ENCODE measurements at places on chromosomes 6 and 20.

DNA sequence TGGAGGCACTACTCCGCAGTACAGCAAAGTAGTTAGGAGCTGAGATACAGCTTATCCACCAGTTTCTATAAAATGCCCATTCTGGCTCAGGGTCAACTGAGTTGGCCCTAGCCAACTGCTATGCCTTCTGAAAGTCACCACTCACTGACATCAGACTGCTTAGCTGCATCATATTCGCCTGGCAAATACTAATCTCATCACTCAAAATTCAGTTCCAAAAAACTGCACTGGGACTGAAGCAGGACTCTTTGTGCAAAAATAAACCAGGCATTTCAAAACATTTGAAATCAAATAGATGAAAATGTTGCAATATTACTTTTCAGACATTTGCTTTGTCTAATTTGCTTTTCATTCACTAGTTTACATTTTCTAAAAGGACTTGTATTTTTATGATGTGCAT, 230.0 kb downstream of the ALDH8A1 start:
- no peak for DNase-seq

DNA sequence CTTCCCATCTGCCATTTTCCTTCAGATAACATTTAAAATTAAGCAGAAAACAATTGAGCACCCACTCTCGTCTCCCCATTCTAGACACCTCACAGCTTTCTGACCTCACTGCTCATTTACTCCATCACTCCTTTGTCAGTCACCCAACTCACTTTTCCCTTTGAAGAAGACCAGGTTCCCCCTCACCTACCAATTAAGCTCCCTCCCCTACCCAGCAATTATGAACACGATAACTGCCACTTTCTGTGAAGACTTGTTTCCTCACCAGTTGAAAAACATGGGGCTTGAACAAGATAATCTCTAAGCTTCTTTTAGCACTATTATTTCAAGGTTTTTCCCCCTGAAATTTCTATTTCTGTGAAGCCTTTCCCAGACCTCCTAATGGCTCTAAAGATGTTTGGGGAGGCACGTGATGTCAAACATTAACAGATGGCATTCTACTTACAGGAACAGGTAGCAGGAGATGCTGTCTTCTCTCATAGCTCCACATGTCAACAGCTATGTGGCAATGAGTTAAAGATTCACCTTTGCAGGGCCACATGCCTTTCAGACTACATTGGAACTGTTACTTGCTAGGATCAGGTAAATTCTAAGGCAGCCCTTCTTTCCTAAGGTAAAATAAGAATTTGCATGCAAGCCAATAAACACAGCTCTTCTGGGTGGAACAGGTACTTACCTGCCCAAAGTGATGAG, 24.8 kb upstream of the SLA2 start:
- no peak for DNase-seq

DNA sequence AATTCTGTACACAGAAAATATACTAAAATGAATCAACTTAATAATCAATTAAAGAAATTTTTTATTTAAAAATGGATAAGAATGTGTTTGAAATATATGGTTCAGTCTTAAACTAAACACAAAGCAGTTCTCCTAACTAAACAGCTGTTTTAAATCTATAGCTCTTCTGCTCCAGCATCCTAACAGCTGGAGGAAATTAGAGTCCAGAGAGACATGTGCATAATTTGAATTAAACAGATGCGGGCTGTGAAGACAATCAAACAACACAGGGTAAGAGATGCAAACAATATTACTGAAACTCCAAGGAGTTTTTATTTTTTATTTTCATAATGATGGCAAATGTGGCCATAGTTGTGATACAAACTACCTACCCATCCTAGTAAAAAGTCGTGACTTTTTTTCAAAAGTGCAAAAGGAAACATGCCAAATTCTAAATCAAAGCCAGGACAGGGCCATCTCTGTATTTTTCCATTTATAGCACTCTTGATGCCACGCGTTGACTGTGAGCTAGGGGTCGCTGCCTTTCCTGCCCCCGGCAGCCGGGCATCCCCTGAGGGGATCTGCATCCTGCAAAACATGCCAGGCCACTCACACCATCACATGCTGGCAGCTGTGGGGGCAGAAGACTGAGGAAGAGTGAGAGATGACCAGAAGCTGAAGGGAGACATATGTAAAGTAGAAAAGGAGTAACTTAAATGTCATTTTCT, 310.6 kb downstream of the PRKN start:
- peak; percentile 3 for DNase-seq

GRCh38 chr6:108421366-108421765, 126.5 kb downstream of the AFG1L start:
- DNase-seq = no peak

GRCh38 chr6:155143029-155143577, 120.7 kb upstream of the CLDN20 start:
- no peak for DNase-seq

DNA sequence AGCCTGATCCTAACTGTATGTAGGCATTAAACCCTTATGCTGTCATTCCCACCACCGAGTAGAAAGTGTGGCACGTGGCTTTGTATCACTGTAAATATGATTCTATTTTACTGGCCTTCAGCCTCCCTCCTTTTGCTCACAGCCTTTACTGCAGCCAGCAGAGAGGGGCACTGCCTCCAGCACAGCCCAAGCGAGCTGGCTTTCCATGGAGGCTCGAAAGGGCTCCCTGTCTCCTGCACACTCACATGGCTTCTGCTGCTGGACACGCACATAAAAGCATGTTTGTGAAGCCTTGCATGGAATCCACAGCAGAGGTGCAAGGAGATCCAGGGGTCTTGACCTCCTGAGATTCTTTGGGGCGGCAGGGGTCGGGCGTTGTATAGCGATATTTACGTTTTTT, 51.3 kb downstream of the RNASET2 start:
- no peak for DNase-seq

- DNase-seq = no peak
Observed at GRCh38 chr6:79426625-79427278, 110.5 kb downstream of the LCA5 start.

- no peak for DNase-seq
Observed at GRCh38 chr20:41086402-41087324, 50.7 kb upstream of the PLCG1 start.

GRCh38 chr6:1952740-1953360, 292.6 kb downstream of the GMDS start:
- peak; percentile 66 for DNase-seq

- DNase-seq = no peak
Observed at GRCh38 chr6:92427453-92427852, 991.9 kb downstream of the EPHA7 start.
